Suppressor macrophage treated with lipopolysaccharide for 1 hour (primary cell): ENCODE measurements at places on chromosomes 1 and 21.

- DNase-seq = peak; percentile 67
Measured at GRCh38 chr1:37410815-37411214, 63.6 kb upstream of the ZC3H12A start.

DNA sequence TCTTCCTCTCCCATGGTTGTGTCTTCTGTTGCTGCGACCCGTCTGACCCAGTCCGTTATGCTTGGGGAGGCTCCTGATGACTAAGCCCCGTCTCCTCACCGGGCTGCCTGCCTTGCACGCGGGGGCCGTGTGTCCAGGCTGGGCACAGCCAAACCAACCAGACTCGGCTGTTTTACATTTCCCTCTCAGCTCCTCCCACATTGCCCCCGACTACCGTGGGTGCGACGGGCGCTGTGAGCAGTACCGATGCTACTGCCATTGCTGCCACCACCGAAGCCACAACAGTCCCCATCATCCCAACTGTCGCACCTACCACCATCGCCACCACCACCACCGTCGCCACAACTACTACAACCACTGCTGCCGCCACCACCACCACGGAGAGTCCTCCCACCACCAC lies 46.0 kb upstream of the CNTN2 start:
- no peak for DNase-seq

DNA sequence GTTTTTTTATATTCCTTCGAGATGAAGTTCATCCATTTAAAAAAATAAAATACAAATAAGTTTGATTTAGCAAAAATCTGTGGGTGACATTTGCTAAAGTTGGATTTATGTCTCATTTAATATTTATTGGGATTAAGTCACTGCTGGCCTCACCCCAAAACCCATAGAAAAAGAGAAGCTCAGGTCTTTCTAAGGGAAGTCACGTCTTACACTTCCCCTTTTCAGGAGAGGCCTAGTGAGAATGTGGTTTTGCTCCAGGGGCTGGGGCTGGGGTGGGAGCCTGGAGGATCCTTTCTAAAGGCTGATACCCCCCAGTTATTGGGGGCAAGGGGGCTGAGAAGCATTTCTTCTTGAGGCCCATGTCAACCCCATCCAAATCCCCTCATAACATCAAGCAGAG lies 300.3 kb downstream of the DSCAM start:
- DNase-seq = peak; percentile 56

- DNase-seq = no peak
Measured at GRCh38 chr21:23455676-23456075, 2151.6 kb downstream of the MRPL39 start.

DNA sequence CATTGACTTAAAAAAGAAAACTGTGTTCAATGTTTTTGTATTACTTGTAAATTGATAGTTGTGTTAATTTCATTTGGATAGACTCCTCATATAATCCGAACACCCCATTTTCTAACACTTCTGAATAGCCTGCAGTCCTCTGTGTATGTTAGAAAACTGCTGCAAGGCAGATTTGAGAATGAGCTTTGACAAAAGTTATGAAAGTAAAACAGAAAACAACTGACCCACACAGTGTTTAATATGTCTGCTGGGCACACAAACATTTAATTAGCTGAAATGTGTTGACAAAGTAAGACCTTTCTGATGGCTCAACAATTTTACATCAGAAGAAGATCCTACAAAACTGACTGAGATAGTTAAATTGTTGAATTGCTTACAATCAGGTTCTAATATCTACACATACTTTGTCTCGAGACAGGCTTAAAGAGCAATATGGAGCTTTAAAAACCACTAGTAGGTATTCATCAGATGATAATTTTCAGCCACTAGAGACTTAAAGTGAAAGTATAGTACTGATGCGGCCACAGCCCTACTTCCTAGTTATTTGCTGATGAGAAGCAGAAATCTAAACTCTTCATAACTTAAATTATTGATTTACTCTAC lies 40.0 kb upstream of the PRMT6 start:
- no peak for DNase-seq

- no peak for DNase-seq
Measured at GRCh38 chr1:160953030-160953429, 1.6 kb downstream of the ITLN2 start.

DNA sequence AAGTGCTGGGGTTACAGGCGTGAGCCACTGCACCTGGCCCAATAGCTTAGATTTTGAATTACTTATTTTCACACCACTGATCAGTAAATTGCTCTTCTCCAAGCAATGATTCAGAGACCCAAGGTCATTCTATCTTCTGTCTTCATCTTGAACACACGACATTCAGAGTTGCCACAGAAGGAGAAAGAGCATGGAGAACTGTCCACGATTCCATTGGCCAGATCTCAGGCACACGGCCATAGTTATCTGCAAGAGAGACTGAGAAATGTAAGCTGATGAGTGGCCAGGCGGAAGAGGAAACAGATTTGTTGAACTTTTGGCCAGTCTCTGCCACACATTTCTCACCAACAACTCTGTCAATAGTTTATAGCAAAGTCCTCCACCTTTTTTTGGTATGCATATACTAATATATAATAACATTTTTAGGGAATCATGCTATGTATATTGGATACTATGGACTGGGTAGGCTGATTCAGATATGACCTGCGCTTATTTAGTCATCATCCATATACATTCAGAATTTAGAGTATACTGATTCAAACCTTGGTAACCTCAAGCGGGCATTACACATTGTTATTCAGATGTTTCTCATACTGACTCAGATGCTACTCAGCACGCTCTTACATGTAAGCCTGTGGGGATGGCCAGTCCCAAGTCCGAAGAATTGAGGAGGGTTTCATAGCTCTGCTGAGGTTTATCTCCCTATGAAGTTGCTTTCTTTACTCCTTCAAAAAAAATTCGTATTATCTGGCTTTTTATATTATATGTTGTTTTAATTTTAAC lies 25.5 kb upstream of the CAP1 start:
- peak; percentile 30 for DNase-seq

- DNase-seq = peak; percentile 45
Measured at GRCh38 chr1:48093696-48094528, 96.7 kb upstream of the TRABD2B start.

GRCh38 chr1:225435957-225436392 lies 8.1 kb upstream of the LBR start:
- no peak for DNase-seq

GRCh38 chr1:17908945-17909344 lies 153.8 kb downstream of the ACTL8 start:
- DNase-seq = no peak

- no peak for DNase-seq
Measured at GRCh38 chr1:8699679-8700078, 117.8 kb downstream of the RERE start.

DNA sequence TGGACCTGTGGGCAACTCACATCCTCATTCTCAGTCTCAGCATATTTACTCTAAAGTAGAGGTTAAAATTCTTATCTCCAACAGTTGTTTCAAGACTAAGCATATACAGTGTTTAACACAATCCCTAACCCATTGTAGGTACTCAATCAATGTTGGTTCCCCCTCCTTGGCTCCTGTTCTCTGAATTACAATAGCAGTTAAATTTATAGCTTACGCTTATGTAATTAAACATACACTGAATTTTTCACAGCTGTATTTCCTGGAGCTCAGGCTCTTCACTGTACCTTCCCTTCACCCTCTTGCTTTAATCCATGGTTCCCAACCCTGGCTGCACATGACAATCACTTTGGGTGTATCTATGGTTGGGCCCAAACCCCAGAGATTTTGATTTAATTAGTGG lies 89.4 kb downstream of the LPAR3 start:
- no peak for DNase-seq

DNA sequence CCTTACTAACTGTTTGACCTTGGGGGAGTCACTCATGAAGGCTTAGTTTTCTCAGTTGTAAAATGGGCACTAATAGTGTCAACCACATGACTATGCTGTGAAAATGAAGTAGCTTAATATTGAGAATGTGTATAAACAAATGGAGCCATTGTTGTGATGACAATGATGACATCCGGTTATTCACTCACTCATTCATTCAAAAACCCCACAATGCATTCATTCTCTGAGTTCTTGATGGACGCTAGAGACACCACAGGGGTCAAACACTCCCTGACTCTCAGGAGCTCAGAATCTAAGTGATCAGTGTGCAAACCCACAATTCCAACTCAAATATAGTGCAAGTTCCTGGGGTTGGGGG lies 138.9 kb downstream of the FOXD2 start:
- DNase-seq = no peak

DNA sequence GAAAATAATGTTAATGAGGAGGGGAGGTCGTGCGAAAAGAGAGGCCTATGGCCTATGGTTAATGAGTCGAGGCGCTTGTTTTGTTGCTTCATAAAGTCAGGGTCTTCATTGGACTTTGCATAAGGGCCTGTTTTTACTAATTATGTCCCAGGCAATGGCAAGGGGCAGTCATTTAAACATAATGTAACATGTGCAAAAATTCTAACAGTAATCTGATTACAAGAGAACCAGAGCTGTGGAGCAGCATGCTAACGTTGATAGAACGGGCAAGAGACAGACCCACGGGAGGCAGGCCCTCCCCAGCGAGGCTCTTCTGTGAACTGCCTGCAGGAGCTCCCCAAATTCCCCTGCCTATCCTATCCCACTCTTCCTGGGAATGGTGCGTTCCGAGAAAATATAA lies 22.6 kb upstream of the CAMK1G start:
- no peak for DNase-seq

- DNase-seq = no peak
Measured at GRCh38 chr1:40627987-40628902, 37.2 kb downstream of the RIMS3 start.

DNA sequence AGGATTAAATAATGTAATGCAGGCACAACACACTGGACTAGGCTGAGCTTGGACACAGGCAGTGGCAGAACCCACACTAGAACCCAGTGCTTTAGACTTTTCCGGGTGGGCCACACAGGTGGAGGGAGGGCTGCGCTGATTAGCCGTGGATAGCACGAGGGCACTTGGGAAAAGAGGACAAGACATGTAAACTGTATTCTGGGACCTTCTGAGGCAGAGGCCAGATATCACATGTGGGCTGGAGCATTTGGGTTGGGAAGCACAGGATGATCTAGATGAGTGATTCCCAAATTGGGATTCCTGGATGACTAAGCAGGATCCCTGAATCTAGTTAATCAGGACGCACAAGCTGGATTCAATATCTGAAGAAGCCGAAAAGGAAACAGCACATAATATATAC lies 20.3 kb upstream of the A3GALT2 start:
- no peak for DNase-seq

- peak; percentile 70 for DNase-seq
Measured at GRCh38 chr21:33069994-33070743, at the start of gene OLIG1. OLIG1 (plus strand) TSS chr21:33070141; CDS start chr21:33070247, 106 bp downstream.

- no peak for DNase-seq
Measured at GRCh38 chr1:239993366-239993765, 98.3 kb upstream of the FMN2 start.

DNA sequence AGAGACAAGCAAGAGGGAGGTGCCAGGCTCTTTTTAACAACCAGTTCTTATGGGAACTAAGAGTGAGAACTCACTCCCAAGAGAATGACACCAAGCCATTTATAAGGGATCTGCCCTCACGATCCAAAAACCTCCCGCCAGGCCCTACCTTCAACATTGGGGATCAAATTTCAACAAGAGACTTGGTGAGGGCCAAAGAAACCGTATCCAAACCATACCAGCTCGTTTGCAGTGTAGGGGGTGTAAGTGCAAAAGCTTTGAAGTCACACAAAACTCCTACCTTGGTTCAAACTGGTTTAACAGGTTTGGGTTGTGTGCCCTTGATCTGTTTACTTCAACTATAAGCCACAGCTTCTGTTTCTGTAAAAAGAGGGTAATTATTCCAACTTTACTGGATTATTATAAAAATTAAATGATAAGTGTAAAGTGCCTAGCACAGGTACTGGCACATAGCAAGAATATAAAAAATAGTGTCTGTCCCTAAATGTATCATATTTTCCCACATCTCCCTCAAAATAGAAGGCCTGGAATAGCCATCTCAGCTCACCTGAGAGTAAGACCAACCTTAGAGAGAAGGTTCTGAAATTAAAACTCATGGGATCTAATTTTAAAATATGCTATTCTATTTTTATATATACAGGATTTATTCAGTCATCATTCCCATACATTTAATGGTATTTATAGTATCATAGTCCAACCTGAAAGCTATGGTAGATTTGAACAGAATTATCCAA lies 7.0 kb upstream of the USP25 start:
- no peak for DNase-seq

DNA sequence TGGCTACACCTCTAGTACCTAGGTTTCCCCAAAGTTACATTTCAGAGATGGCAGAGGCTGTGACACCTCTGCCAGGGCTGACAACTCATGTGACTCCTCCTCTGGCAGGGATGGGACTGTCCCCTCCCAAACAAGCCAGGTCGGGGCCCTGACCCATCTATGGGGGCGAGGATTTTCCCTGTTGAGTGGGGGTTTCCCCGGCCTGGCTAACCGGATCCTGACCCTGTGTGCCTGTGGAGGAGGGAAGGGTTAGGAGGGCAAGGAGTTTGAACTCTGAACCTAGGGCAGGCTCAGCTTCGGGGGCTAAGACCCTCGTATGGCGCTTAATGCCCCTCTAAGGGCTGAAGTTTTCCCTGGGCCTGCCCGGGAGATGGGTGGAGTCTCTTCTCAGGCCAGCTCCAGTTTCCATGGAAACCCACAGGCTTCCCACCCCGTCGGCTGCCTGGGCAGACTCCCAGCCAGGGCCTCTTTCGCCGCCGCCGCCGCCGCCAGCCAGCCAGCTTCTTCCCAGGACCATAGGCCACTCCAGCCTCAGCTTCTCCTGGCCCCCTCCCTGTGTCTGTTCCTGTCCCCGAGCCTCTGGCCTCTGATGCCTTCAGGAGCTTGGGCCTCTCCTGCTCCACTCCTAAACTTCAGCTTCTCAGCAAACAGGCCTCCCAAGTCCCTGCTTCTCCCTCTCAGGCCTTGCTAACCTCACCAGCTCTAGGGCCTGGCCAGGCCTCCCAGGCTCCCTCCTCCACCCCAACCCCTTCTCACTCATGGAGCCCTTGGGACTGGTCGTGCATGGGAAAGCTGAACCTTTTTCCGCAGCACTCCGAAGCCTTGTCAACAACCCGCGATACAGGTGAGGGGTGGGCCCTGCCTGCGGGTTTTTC lies at the start of gene BTBD19:
BTBD19 (plus strand) TSS at position 461 of the 875 bp plus-strand sequence; CDS start at position 759, 298 bp downstream.
- peak; percentile 97 for DNase-seq

- no peak for DNase-seq
Measured at GRCh38 chr21:17455451-17455850, 57.4 kb upstream of the CXADR start.

DNA sequence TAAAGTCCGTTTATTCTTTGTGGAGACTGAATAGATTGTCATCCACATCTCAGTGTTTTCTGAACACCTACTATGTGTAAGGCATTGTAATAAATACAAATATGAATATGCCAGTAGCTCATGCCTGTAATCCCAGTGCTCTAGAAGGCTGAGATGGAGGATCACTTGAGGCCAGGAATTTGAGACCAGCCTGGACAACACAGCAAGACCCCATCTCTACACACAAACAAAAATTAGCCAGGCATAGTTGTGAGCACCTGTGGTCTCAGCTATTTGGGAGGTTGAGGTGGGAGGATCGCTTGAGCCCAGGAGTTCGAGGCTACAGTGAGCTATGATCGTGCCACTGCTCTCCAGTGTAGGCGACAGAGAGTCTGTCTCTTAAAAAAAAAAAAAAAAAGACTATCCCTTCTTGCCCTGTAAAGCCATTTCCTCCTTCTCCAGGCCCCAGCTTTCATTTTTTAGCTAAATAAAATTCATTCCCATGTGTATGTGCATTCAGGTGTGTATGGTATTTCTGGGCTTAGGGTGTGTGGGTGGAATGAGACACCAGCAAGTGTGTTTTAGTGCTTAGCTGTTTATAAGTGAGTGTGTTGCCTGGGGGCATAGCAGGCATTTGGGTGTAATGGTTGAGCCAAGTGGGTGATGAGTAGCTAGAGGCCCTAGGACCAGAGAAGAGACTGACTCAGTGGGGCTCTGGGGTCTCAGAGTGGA lies 7.8 kb downstream of the CELSR2 start:
- no peak for DNase-seq
